Lower lobe of right lung (tissue), 2 donors: ENCODE measurements at places on chromosomes 13 and 19. TPM values are rescaled to one million over a fixed set of nuclear protein-coding genes. Genes with fewer than 3 reads are reported as not detected.

The YJEFN3 gene
- total RNA-seq, result 6.6 TPM

DNA sequence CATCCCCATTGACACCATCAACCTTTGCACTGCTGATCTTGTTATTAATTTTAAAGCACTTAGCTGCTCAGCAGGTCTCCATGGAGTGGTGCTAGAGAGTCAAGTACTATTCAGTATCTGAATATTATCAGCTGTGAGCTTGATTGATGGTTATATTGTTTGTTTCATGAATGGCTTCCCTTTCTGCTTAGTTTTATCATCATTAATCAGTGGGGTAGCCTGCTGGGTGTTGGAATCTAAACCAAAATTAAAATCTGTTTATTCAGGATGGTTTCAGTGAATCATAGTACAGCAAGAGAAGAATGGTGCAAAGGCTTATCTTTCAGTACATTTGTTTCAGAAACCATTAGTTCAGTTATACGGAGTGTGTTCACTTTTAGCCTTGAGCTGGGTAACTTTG is 42.5 kb upstream of the SCEL start:
- no peaks in the 10 kb centered on the region for H3K4me1 ChIP-seq
- H3K4me3 ChIP-seq, result no peak overlapping the region
- no peak overlapping the region for H3K27ac ChIP-seq
- DNase-seq, result no peak
- no peaks in the 10 kb centered on the region for H3K27me3 ChIP-seq
- no peaks in the 10 kb centered on the region for H3K36me3 ChIP-seq

DNA sequence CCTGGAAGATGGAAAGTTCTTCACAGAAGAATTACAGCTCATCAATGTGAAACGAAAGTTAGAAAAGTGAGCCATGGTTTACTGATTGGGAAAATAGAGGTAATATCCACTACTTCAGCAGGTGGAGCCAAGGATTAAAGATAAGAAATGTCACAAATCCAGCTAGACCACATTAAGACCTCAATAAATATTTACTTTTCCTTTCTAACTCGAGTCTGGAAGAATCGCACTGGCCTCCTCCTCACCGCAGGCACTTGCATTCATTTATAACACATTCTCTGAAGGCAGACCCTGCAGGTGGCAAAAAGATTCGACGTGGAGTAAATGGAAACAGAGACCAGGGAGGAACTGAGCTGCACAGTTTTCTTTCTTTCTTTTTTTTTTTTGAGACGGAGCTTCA is 7.4 kb downstream of the SLC35E1 start:
- H3K4me1 ChIP-seq, result peaks cover 43% of the 10 kb centered on the region
- peaks cover 99% of the 10 kb centered on the region for H3K36me3 ChIP-seq
- no peak overlapping the region for H3K4me3 ChIP-seq
- H3K27ac ChIP-seq, result peak overlapping the region; percentile 31
- no peaks in the 10 kb centered on the region for H3K27me3 ChIP-seq

- H3K27ac ChIP-seq, result no peak overlapping the region
- H3K36me3 ChIP-seq, result no peaks in the 10 kb centered on the region
- H3K4me1 ChIP-seq, result no peaks in the 10 kb centered on the region
- DNase-seq, result no peak
These were observed 588.3 kb upstream of the SGCG start for GRCh38 chr13:22592515-22592914.

The PSG11 gene
- total RNA-seq, result not detected

DNA sequence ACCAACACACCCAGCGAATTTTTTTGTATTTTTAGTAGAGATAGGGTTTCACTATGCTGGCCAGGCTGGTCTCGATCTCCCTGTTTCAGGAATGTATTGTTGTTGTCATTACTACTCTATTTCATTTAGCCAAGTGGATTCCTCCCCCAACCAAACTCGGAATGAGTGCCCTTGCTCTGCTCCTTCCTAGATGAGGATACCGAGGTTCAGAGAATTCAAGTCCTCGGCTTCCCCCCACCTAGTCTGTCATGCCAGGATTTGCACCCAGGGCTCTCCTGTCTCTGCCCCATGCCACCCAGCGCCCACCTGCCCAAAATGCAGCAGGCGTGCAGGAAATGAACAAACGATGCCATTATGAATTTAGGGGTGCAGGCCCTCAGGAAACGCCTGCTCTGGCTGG is 3.5 kb upstream of the SPACA4 start:
- H3K27ac ChIP-seq, result no peak overlapping the region
- no peak overlapping the region for H3K4me3 ChIP-seq
- H3K27me3 ChIP-seq, result no peaks in the 10 kb centered on the region
- H3K36me3 ChIP-seq, result no peaks in the 10 kb centered on the region
- no peaks in the 10 kb centered on the region for H3K4me1 ChIP-seq

- H3K36me3 ChIP-seq, result peaks cover 19% of the 10 kb centered on the region
- H3K4me3 ChIP-seq, result no peak overlapping the region
These were observed 104.0 kb downstream of the DGKH start for GRCh38 chr13:42152495-42152894.
